ENCODE measurements at places on chromosomes 16 and 17. TPM values are rescaled to one million over a fixed set of nuclear protein-coding genes. Genes with fewer than 3 reads are reported as not detected.

The WFIKKN2 gene
- total RNA-seq: not detected

The MLYCD gene
- total RNA-seq: 3.8 TPM

The CACNG3 gene
- not detected for total RNA-seq

The CCL17 gene
- 1.2 TPM for total RNA-seq

The FBXL16 gene
- total RNA-seq: 6.8 TPM

DNA sequence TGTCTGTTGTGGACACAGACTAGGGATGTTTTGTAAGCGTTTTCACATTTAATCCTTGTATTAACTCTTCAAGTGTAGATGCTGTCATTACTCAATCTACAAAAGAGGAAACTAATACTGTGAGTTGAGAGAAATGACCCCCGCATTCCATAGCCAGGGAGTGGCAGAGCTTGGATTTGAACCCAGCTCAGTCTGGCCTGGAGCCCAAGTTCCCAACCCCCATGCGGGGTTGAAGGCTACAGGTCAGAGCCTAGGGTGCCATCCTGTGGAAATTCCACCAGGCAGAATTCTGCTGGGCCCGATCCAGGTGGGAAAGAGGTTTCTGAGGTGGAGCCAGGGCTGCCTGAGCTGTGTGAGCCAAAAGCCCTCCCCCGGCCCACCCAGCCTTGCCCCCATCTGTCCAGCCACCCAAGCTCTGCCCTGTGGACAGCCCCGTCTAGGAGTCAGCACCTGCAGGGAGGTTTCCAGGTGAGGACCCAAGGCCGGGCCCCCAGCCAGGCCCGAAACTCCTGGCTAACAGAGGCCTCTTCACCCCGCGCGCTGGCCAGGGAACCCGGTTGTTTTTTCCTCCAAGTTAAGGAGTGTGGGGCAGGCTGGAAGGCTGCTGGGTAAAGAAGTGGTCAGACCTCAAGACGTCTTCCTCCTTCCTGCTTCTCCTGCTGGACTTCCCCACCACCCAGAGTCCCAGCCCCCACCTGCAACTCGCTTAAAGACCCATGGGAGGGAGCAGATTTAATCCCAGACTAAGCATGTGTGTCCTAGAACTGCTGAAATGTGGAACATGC, 5.7 kb downstream of the MMP15 start:
- no peak for DNase-seq

DNA sequence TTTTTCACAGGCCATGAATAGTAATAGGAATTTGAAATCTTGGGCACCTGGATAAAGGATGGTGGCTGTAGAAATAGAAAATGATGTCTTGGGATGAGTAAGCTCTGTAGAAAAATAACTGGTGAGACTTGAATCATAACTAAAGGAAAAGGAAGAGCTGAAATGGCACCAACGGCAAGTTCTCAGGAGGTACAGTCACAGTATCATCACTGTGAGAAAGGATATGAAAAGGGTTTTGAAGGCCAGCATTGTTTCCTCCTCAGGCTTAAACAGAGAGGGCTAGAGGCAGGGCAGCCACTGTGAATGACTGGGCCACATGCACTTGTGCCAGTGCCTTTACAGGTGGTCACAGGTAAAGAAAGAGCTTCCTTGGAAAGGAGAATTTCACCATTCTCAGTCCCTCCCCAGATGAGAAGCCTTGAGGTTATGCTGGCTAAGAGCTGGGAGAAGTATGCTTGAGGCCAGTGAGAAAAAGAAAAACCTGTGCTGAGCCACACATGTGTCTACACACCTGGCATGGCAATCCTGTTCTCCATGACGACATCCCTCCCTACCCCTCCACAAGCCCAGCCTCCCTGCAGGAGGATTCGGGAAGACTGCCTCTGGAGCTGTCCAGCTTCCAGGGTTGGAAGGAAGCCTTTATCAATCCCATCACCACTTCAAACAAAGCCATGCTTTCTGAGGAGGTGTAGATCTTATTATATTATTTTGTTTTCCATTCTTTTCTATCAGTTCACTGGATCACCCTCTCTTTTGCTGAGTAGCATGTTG, 3.8 kb upstream of the ANKFN1 start:
- DNase-seq: no peak

DNA sequence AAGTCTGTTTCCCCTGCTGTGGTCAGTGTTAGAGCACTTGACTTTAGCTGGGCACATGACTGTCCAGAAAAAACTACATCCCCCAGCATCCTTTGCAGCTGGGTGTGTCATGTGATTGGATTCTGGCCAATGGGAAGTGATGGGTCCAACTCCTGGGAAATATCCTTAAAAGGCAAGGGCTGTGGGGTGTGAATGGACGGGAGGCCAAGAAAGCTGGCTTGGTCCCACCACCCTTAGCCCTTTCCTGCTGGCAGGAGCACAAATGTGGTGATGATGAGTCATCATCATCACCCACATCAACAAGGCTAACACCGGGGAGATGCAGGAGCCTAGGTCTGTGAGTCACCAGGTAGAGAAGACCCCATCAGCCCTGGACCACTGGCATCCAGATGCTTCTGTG, 341.7 kb downstream of the C16orf95 start:
- DNase-seq: peak; percentile 19

GRCh38 chr16:83727751-83728352, 79.9 kb upstream of the HSBP1 start:
- no peak for DNase-seq

DNA sequence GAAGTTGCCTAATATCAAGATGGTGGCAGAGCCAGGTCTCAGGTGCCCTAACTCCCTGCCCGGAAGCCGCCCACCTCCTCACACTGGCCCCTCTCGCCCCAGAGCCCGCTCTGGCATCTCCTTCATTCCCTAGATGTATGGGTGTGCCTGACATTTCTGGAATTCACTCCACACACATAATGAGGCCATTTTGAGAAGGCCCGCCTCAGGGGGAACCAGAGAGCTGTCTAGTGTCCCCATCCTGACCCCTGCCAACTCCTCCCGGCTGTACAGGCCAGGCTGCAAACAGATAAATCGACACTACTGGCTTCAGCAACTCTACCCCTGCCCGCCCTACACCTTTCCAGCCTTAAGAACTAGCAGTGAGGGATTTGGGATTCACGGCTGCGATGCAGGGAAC, 7.7 kb downstream of the WNT3 start:
- DNase-seq: no peak

DNA sequence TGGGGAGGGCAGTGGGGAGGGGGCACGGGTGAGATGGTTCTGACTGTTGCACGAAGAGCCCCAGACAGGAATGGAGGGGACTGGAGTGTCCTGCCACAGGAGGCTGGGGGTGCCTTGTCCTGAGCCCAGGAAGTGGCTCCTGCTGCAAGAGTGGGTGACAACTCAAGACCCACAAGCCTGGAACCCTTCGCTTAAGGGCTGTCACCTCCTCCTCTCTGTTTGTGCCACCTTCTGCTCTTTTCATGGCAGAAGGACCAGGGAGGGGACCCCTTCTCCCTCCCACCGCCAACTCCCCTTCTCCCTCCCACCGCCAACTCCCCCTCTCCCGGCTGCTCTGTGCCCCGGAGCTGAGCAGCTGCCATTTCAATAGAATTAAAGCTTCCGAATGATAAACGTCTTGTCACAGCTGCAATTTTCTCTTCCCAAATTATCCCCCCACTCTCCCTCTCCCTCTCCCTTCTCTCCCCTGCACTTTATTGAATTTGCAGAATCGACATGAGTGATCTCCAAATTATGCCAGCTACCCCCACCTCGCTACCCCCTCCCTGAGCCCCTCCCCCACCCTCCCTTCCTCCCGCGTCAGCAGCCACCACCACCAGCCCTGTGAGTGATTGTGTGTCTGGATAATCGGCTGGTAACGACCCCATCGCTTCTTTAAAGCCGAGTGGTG, 13.7 kb downstream of the GJD3 start:
- no peak for DNase-seq

GRCh38 chr16:79542237-79542774, 58.2 kb downstream of the MAF start:
- no peak for DNase-seq

DNA sequence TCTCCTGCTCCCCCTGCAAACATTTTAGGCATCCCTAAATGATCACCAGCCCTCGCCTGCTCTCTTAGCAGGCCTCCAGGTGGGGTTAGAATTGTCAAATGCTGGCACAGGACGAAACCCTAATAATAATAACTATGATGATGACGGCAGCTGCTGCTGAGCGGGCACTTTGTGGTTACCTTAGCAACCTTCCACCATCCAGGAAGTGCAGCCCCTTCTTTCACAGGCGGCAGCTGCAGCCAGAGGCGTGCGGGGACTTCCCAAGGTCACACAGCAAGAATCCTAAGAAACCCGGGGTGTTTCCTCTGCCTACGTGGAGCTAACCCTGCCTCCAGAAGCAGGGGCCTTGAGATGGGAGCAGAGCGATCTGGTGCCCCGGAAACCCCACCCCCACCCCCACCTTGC, 22.4 kb upstream of the EIF1 start:
- DNase-seq: peak; percentile 81

GRCh38 chr16:10906482-10906881, 29.5 kb downstream of the CIITA start:
- no peak for DNase-seq

All from activated CD4-positive, alpha-beta T cell treated with anti-CD3 and anti-CD28 coated beads for 36 hours (primary cell).